ENCODE measurements at places on chromosomes 1 and 21.

DNA sequence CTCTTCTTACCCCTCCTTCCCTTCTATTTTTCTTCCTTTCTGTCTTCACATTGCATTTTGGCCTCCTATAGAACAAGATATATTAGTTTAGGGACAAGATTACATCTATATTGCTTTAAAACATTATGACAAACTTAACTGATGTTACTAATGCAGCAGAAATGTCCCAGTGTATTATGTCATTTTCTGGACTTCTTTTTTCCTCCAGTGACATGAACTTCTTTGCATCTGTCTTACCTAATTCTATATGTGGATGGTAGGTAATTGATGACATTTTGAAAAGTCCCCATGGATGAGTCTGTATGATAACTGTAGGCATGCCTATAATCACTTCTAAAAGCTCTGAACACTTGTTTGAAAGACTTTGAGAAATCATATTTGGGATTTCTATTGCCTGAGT is 89.5 kb downstream of the FNBP1L start:
- DNase-seq: no peak

- no peak for DNase-seq
Observed at GRCh38 chr1:77857552-77857951, 30.9 kb upstream of the NEXN start.

DNA sequence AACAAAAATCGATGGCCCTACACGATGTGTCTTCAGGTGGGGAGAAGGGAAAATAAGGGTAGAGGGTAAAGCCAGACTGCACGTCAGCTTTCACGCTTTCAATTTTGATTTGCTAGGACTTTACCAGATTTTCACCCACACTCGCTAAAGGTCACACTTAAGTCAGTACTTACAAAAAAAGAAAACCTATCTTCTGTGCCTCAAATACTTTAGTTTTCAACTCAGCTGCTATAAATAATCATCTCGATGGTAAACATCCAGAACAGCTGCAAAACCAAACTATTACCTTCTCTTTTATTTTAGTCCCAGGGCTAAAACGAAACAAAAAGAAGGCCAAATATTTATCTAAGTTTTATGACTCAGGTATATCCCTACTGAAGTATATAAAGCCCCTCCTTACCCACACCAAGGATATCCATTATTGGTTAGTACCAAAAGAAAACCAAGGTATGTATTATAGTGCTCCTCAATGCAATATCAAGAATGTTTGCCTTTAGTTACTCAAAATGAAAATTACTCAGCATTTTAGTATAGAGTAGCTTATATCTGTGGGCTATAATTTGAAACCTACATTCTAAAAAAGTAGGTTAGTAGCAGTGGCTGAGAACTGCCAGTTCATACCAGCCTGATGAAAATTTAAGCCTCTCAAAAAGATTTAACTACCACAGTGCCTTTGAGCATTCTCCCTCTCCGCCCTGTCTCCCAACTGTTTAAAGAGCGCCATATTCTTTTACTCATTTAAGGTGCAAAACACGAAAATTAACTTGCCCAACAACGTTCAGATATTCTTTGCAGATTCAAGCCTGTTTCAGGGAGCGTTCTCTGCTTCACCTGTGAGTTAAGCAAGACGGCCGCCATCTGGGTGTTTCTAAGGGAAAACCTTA is 1.5 kb downstream of the CSDE1 start:
- no peak for DNase-seq

- DNase-seq: no peak
Observed at GRCh38 chr1:197391303-197392226, 123.5 kb downstream of the CRB1 start.

DNA sequence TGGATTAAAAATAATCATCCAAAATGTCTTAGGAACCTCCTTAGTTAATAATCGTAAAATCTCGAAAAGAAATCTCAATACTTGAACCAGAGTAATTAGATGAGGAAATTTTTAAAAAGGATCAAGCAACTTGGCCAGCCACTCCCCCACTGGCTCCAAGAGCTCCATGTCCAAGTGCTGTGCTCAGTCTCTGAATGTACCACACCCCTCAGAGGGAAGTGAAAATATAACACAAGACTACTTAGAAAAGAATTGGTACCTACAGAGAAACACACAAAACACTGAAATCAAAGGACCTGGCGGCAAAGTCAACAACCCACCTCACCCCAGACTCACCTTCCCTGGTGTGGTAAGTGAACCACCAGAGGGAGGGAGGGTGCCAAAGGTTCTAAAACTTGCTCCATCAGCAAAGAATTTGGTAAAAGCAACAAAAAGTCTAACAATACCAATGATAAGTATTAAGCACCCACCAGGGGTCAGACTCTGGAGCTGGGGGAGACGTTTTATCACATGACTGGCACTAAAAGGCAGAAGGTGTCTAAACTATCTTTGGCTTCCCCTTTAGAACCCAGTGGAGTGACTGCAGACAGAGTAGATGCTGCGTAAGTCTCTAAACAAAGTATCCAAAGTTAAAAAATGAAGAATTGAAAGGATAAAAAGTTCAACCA is 14.0 kb downstream of the LBR start:
- DNase-seq: no peak

DNA sequence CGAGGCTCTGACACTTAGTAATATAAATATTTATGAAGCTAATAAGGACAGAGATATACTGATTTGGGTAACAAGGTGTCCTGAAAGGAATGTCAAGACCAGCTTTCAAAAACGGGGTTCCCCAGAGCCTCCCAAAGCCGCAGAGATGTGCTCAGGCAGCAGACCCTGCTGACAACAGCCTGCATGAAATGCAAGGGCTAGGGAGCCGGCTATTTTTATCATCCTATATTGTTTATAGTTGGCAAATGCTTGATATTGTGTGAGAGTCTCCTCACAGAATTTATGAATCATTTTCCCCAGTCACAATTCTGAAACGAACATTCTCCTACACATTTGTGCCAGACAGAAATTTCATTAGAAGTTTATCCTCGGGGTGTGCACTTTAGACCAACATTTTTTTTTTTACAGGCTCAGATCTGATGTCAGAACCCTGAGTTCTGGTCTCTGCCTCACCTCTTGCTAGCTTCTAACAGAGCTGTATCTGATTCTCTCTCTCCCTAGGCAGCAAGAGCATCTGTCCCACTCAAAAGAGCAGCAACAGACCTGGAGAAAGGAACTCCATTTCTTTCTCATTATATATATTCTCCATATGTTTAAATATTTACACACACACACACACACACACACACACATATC is 302.3 kb upstream of the PLD5 start:
- DNase-seq: no peak

DNA sequence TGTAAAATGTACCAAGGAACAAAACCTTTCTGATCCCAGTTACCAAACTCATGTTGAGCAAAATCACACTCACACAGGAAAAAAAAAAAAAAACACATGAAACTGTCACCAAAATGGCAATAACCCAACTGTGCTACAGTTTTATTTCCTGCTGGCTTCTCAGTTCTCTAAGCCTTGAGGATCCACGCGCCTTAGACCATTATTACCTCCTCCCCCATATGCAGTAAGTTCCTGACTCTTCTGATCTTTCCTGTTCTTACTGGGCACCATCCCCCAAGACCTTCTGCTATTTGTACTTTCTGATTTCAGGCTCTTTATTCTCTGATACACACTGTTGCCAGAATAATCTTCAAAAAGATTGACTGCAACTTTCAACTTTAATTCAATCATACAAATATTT is 79.6 kb downstream of the SLC45A1 start:
- DNase-seq: no peak

DNA sequence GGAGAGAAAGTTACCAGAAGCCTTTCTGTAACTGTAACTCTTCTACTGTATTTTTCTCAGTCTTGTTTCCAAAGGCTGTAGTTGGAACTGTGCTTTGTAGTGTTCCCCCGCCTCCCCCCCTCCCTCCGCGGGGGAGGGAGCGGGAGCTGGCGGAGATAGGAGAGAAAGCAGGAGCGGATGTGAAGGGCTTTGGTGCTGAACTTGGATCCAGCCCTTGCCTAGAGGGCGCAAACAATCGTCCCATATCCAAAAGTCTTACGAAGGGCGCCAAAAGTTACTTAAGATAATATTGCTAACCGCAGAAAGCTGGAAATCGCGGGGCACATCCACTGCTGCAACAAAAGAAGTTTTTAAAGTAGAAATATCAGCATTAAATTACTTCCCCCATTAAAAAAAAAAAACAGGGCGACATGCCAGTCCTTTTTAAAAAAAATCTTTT is 2.4 kb upstream of the NFIA start:
- peak; percentile 65 for DNase-seq

- DNase-seq: no peak
Observed at GRCh38 chr1:189669846-189670245, 807.8 kb downstream of the BRINP3 start.

- no peak for DNase-seq
Observed at GRCh38 chr1:206761159-206761768, 9.3 kb upstream of the IL19 start.

DNA sequence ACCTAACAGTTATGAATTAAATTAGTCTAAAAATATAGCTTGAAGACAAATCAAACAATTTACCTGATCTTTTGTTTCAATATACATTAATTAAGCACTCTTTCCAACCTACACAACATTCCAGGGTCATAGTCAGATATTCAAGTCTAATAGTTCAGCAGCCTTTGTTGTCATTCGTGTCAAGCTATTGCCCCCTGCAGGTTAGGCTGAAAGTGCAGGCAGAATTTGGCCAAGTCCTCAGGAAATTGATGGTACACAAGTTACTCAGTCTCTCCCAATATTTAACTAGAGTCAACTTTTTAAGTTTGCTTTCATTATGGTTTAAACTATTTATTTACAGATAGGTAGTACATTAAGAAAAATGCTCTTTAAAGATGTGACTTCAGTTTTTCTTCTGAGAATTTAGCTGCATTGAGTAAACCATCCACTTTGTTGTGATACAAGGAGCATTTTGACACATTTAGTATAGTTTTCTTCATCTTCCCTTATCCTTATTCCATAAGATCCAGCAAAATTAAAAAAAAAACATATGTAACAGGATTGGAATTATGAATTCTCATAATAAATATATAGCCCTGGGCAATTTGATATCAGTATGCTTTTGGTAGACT is 130.3 kb upstream of the DPYD start:
- DNase-seq: peak; percentile 56

DNA sequence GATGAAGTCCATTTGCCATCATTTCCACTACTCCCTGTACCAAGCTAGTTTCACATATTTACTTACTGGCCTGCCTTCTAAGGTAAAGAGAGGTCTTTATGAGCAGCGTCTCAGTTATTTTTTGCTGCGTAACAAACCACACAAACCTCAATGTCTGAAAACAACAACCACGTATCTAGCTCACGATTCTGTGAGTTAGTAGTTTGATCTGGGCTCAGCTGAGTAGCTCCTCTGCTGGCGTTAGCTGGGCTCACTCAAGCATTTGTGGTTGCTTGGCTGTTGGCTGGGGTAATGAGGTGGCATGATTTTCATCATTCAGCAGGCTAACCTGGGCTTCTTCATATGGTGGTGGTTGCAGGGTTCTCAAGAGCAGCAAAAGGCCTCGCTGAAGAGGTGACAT is 225.4 kb downstream of the FOXD2 start:
- DNase-seq: no peak

DNA sequence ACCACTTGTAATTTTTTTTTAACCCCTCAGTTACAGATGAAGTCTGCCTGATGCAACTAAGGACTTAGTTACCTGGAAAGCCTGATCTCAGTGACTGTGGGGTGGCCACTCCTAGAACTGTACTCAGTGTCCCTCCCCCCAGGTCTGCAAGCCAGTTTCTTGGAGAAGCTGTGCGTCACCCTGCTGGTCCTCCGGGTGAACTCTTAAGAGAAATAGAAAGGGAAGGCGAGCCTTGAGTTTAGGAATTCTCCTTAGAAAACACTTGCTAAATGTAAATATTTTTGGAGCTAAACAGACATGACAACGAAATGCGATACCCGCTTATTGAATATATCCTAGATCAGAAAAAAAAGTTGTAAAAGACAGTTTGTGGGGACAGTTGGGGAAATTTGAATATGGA is 730 bp downstream of the SLC16A4 start:
- DNase-seq: no peak

DNA sequence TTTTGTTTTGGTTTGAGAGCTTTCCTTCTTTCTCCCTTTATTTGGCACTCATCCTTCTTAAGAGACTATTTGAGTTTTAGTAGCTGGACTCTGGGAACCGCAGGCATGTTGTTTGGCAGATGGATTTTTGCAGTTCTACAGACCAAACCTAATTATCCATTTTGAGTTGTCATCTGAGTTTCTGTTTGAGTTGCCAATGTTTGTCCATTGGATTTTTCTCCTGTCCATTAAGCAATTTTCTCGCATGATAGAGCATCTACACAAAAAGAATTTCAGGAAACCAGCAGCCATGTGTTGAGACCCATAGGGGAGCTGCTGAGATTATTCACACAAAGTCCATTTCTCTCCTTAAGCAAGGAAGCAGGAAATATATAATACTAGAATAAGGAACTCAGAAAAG is 17.2 kb upstream of the CXADR start:
- no peak for DNase-seq

- DNase-seq: peak; percentile 81
Observed at GRCh38 chr1:91754816-91755580, 131.0 kb downstream of the TGFBR3 start.

- DNase-seq: peak; percentile 80
Observed at GRCh38 chr1:67532452-67533216, 102.4 kb upstream of the SERBP1 start.

DNA sequence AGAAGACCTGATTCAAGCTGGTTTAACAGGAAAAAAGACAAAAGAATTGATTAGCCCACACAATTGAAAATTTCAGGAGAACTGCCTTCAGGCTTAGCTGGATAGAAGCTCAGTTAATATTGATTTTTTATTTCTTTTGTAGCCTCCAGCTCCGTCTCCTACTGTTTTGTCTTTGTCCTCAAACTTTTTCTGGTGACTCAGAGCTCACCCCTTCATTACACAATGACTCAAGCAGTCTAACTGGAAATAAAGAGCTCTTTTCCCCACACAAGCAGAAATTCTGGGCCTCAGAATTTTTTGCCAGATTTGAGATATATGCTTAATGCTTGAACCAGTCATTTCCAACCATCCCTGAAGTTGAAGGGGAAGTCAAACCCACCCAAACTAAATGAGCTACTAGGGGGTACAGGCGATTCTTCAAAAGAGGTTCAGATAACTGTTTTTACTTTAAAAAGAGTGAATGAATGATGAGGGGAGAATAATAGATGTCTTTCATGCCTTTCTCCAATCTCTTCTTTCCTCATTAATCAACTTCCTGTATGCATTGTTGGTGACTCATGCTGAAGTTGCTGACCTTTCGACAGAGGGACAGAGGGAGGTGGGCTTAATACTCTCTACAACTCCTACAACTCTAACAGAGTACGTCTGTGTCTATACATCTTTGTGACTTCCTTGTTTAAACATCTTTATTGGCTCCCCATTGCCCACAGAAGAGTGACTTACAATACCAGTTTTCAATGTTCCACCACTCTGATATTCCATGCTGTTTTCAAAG is 6.2 kb upstream of the ACP6 start:
- DNase-seq: no peak

All from HFF-Myc (cell line).